NCI-H1436 treated with DMSO at 0.1 percent for 48 hours (cell line): ENCODE measurements at places on chromosomes 1 and 21.

DNA sequence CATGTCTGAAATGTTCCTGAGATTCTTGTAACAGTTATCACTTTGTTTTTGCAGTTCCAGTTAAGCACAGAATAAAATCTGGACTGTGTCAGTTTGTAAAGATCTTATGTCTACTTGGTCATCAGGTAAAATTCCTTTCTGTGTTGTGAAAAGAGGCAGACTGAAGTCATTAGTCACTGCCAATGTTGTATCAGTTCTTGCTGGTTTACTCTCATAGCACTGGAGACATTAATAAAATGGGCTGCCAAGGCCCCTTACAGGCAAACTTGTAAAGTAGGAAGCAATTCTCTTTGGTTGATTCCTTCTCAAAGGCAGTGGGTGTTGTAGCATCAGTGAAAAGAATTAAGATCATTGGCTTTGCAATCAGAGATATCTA, 61.4 kb upstream of the ST6GALNAC3 start:
- DNase-seq = no peak

- DNase-seq = no peak
These were observed 5.6 kb upstream of the SLC2A5 start for GRCh38 chr1:9075022-9075421.

- DNase-seq = no peak
These were observed 137.8 kb downstream of the LMX1A start for GRCh38 chr1:165218731-165219130.

DNA sequence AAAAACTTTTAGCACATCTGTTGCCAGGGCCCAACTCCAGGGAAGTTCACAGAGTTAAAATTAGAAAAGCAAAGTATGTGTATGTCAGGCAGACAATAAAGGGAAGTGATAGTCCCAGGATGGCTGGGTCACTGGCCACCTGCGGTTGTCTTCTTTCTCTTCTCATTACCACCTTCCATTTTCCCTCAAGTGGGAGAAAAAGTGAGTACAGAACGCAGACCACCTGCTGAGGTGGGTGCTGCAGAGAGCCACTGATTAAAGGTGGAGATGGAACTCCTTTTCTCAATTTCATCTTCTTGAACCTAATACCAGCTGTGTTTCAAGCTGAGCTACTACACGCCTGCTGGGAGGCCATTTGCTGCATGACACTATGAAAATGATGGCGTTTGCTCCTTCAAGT, 88.8 kb upstream of the PDE4B start:
- no peak for DNase-seq

DNA sequence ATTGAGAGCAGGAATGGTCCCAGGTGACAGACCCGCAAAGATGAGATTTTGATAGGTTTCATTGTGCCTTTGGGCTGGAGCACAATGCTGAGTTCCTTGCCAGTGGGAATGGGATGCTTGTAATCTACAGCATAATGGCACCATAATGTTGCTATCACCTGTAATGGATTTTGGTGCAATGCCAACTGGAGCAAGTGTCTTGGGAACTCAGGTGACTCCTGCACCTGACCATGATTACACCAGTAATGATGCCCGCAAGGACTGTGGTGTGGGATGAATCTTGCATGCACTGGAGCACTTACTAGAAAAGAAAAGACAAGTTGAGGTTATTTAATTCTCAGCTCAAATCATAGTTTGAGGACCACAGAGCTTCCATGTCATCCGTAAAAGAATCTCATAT, 96.7 kb downstream of the PTPRU start:
- no peak for DNase-seq

DNA sequence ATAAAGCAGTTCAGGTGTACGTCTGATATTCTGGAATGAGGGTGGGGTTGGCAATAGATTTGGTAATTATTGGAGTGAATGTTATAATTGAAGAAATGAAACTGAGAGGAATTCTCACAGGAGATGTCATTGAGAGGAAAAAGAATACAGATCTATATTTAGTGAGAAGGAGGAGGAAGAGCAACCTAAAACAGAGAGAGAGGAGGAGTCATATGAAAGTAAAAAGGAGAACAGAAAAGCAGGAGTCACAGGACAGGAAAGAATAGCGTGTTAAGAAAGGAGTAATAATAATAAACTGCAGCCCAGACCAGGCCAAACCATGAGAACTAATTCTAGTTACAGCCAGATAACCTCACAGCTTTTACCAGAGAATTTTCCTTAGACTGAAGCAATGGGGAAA, 62.7 kb upstream of the MROH9 start:
- no peak for DNase-seq

DNA sequence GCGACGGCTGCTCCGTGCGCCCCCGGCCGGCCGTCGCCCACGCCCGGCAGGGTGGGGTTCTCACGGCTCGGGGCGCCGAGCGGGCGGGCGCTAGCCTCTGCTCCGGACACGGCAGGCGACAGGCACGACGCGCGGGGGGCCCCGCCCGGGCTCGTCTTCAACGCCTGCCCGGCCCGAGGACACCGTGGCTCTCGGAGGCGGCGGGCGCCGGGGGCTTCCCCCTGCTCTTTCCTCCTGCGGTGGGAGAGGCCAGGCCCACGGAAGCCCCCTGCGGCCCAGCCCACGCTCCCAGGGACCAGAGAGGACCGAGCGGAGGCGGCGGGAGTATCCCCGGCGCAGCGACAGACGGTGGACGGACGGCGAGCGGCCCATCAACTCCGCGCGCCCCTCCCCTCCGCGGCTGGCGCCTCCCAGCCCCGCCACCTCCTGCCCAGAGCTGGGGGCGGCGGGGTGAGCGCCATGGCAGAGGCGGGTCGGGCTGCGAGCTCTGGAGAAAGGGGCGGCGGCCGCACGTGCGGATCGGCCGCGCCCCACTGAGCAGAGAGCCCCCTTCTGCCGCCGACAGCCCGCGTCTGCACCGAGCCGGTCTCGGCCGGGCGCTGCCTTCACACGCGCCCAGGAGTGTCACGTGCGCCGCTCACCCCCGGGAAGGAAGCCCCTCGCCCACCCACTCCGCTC, at the start of the genes SHE and TDRD10:
SHE (minus strand) TSS at position 347 of the 678 bp plus-strand sequence. CDS start 386 bp downstream, outside the sequence.
TDRD10 (plus strand) TSS at position 154 of the 678 bp plus-strand sequence. CDS start 4,685 bp downstream, outside the sequence.
- no peak for DNase-seq
